Prostate gland (tissue), 2 donors: ENCODE measurements at places on chromosomes 7 and 10. TPM values are rescaled to one million over a fixed set of nuclear protein-coding genes. Genes with fewer than 3 reads are reported as not detected.

The PAPOLB gene
- 4.7 TPM for total RNA-seq

The OR2A1 gene
- total RNA-seq: not detected

The ZNF365 gene
- 0.55 TPM for total RNA-seq

The ZNF789 gene
- total RNA-seq: 20.6 TPM

DNA sequence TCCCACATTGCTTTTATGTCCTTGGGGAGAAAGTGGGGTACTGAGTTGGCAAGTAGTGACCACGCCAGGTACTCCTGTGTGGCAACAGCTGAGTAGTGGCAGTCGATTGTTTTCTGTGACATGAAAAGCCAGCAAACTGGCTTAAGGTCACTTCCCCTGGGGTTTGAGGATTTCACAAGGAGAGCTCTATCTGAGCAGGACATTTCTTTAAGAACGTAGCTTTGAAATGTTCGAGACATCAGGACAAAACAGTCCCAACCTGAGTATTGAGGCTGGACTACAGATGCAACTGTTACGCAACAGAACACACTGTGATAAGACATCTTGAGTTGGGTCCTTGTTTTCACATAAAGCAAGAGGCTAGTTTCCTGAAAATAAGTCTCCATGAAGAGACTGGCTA lies 146.7 kb upstream of the KLF14 start:
- H3K36me3 ChIP-seq: no peaks in the 10 kb centered on the region
- no peak overlapping the region for H3K4me3 ChIP-seq
- no peaks in the 10 kb centered on the region for H3K27me3 ChIP-seq
- DNase-seq: no peak

- no peaks in the 10 kb centered on the region for H3K27me3 ChIP-seq
- H3K4me1 ChIP-seq: no peaks in the 10 kb centered on the region
- no peaks in the 10 kb centered on the region for H3K36me3 ChIP-seq
- no peak for DNase-seq
- no peak overlapping the region for H3K27ac ChIP-seq
Measured at GRCh38 chr10:52030051-52030790, 283.9 kb upstream of the DKK1 start.
